ENCODE measurements at places on chromosomes 11 and 22. TPM values are rescaled to one million over a fixed set of nuclear protein-coding genes. Genes with fewer than 3 reads are reported as not detected.

The MLC1 gene
- 0.06 TPM for polyA plus RNA-seq

The CHCHD10 gene
- polyA plus RNA-seq: 135 TPM

GRCh38 chr22:18022876-18023275, 1.5 kb downstream of the MICAL3 start:
- H3K36me3 ChIP-seq: no peaks in the 10 kb centered on the region
- DNase-seq: no peak
- H3K4me1 ChIP-seq: peaks cover 4% of the 10 kb centered on the region
- no peaks in the 10 kb centered on the region for H3K27me3 ChIP-seq

DNA sequence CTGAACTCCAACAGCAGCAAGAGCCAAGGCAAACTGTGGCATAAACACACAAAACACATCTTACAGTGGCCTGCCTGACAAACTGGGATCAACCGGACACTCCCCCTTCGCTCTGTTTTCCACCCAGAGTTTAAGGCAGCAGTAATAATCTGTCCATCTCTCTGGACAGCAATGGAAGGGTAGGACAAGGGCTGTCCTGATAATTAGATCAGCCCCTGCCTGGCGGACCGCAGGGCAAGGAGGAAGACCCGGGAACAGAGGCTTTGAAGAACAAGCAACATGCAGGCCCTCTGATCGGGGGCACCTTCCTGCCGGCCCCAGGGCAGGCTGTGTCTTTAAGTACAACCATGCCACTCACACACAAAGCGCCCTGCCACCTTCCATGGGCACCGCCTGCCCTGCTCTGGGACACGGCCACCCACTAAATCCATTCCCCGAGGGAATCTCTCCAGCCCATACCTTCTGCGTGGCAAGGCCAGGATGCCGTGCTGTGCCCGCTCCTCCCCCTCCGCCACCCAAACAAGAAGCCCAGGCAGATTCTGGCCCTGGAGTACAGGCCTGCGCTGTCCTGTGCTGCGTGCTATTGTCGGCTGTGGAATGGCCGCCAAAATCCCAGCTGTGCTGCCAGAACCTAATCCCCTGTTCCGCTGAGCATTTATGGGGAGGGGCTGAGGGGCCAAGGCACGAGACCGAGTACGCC, 38.8 kb downstream of the NUMA1 start:
- H3K36me3 ChIP-seq: peaks cover 4% of the 10 kb centered on the region
- H3K4me1 ChIP-seq: peaks cover 35% of the 10 kb centered on the region
- no peaks in the 10 kb centered on the region for H3K27me3 ChIP-seq
- H3K27ac ChIP-seq: peak overlapping the region; percentile 71

DNA sequence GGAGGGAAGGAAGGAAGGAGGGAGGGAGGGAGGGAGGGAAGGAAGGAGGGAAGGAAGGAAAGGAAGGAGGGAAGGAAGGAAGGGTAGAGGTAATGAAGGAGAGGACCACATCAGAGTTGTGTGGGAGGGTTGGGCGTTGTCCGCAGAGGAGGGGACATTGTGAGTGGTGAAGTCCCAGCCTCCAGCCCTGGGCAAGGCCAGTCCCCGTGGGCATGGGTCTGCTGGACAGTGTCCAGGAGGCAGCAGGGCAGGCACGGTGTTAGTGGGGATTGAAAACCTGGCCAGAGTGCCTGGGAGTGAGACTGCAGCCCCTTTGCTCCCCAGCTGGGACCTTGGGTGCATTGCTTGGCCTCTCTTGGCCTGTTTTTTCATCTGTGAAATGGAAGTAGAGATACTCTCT, 1462.3 kb downstream of the BRD1 start:
- no peak overlapping the region for H3K4me3 ChIP-seq
- no peak for DNase-seq
- H3K36me3 ChIP-seq: no peaks in the 10 kb centered on the region
- no peaks in the 10 kb centered on the region for H3K27me3 ChIP-seq
- H3K27ac ChIP-seq: no peak overlapping the region

- H3K27ac ChIP-seq: peak overlapping the region; percentile 43
- peaks cover 37% of the 10 kb centered on the region for H3K4me1 ChIP-seq
- H3K4me3 ChIP-seq: no peak overlapping the region
- DNase-seq: no peak
Measured at GRCh38 chr22:36452250-36452977, 29.0 kb downstream of the TXN2 start.

- H3K36me3 ChIP-seq: no peaks in the 10 kb centered on the region
- H3K27me3 ChIP-seq: no peaks in the 10 kb centered on the region
- no peak for DNase-seq
Measured at GRCh38 chr22:27107824-27108223, 450.4 kb downstream of the MIAT start.

DNA sequence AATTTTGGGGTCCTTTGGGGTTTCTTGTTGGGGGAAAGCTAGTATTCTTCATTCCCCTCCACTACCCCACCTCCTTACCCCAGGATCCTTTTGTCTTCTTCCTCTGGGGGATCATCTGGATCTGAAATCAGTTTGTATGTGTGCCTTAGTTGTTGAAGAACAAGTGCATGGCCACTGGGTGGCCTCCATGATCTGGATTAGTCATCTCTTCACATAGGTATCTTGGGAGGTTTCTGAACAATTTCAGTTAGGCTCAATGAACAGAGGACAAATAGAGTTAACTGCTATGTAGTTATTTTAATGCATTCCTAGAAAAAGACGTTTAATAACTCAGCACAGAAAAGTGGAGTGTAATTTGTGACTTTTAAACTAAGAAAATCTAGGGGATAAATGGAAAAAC, 7.1 kb upstream of the VWA5A start:
- no peak overlapping the region for H3K27ac ChIP-seq
- H3K4me1 ChIP-seq: peaks cover 5% of the 10 kb centered on the region
- no peaks in the 10 kb centered on the region for H3K36me3 ChIP-seq
- DNase-seq: no peak

GRCh38 chr22:21068681-21069276, 23.0 kb downstream of the LRRC74B start:
- no peak for DNase-seq
- no peak overlapping the region for H3K27ac ChIP-seq
- peaks cover 5% of the 10 kb centered on the region for H3K4me1 ChIP-seq
- H3K4me3 ChIP-seq: no peak overlapping the region
- no peaks in the 10 kb centered on the region for H3K27me3 ChIP-seq
